ENCODE measurements at places on chromosomes 12 and 14.

GRCh38 chr14:100088226-100088625 is 23.0 kb downstream of the EVL start:
- DNase-seq = no peak

GRCh38 chr12:130953771-130954543 is at the start of gene ADGRD1:
Gene ADGRD1, plus strand, starts transcription at chr12:130953907. Its CDS starts 559 bp downstream, at chr12:130954466.
- DNase-seq = no peak

DNA sequence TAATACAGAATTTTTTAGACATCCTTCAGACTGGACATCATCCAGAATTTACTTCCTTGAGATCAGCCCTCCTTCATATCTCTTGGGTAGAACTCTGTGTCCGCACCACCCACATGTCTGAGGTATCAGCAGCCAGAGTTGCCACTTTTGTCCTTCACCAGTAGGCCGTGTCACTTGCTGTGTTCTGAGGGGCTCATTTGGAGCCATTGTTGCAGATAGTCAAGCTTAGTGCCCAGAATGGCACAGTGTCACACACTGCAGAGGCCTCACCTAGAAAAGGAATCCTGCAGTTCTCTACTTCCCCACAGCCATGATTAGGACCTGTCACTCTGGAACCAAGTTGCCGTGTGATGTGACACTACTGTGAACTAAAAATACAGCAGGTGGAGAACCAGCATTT is 36.9 kb upstream of the KCNK13 start:
- DNase-seq = no peak

- DNase-seq = no peak
These were observed 576.2 kb upstream of the TBX3 start for GRCh38 chr12:115259968-115260747.

- DNase-seq = no peak
These were observed 49.9 kb downstream of the ITPR2 start for GRCh38 chr12:26783131-26783526.

GRCh38 chr12:58728397-58728796 is 191.9 kb downstream of the LRIG3 start:
- no peak for DNase-seq

- no peak for DNase-seq
These were observed 141.1 kb upstream of the LHX5 start for GRCh38 chr12:113612793-113613192.

DNA sequence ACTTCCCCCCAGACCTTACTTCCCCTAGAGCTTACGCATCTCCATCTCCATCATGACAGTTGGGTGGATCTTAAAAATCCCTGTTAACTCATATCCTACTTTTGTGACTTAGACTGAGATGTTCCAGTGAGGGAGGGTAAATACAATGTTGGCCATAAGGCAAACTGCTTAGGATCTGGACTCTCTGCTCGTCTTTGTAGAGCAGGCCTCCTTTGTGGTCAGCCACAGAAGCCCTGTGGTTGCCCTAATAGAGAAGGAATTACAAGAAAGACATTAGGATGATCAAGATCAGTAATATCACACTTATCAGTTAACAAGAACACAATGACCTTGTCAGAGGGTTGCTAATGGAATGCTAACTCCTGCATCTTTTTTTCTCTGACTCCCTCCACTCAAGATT is 52.0 kb downstream of the TMEM132C start:
- no peak for DNase-seq

- no peak for DNase-seq
These were observed 15.9 kb downstream of the ZNF641 start for GRCh38 chr12:48334808-48335207.

- DNase-seq = no peak
These were observed 25.1 kb upstream of the LRTM2 start for GRCh38 chr12:1795221-1795784.
